Left ventricle myocardium inferior (tissue), 1 donor: ENCODE measurements at places on chromosomes 7 and 10.
A peak's percentile ranks its signal among the peaks of the same experiment; 100 is the strongest.

- no peak for DNase-seq
Observed at GRCh38 chr7:50211130-50212015, 93.1 kb upstream of the IKZF1 start.

DNA sequence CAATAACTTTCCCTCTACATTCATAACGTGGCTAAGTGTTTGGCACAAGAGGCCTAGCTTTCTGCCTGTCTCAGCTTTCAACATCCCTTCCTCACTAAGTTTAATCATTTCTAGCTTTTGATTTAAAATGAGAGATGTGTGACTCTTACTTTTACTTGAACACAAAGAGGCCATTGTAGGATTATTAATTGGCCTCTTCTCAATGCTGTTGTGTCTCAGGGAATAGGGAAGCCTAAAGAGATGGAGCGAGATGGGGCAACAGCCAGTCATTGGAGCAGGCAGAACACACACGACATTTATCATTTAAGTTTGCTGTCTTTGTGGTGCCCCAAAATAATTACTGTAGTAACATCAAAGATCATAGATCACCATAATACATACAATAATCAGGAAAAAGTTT lies 167.1 kb upstream of the TRIM24 start:
- DNase-seq, result no peak

DNA sequence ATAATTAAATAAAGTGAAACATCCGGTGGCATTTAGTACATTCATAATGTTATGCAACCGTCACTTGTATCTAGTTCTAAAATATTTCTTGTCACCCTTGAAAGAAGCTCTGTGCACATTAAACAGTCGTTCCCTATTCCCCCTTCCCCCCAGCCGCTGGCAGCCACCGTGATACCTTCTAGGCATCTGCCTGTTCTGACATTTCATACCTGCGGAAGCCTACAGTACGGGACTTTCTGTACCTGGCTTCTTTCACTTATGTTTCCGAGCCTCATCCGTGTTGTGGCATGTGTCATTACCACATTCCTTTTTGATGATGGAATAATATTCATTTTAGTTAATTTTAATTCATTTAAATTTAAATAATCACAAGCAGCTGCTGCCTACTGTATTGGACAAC lies 13.9 kb upstream of the SFRP5 start:
- no peak for DNase-seq

DNA sequence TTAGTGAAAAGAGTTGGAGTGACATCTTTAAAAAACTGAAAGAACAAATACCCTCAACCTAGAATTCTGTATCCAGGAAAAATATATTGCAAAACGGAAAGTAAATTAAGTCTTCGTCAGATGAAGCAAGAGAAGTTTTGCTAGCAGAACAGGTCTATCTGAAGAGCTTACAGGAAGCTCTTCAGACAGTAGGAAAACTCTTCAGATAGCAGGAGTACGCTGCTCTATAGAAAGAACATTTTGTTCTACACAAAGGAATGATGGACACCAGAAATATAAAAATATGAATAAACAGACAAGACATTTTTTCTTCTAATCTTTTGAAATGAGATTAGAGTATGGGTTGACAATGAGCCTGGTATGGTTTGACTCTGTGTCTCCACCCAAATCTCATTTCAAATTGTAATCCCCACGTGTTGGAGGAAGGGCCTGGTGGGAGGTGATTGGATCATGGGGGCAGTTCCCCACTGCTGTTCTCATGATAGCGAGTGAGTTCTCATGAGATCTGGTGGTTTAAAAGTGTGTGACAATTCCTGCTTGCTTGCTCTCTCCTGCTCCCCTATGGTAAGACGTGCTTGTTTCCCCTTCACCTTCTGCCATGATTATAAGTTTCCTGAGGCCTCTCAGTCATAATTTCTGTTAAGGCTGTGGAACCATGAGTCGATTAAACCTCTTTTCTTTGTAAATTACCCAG lies 567.3 kb downstream of the AUTS2 start:
- no peak for DNase-seq

- DNase-seq, result no peak
Observed at GRCh38 chr10:120688928-120689327, 162.2 kb upstream of the WDR11 start.

DNA sequence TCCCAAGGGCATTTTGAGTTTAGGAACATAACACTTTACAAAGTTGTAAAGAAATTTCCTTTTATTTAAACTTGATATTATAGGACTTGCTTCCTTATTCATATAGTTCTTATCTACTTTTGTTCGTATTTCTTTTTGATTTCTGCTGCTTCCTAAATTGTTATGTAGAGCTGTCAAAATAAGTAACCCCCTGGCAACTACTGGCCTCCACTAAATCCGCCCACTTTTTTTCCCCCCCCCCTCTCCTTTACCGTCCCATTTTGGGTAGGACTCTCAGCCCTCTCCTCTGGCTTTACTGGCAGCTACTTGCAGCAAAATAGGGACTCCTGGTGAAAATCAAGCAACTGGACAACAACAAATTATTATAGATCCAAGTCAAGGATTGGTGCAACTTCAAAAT lies 1.1 kb downstream of the SP4 start:
- no peak for DNase-seq

DNA sequence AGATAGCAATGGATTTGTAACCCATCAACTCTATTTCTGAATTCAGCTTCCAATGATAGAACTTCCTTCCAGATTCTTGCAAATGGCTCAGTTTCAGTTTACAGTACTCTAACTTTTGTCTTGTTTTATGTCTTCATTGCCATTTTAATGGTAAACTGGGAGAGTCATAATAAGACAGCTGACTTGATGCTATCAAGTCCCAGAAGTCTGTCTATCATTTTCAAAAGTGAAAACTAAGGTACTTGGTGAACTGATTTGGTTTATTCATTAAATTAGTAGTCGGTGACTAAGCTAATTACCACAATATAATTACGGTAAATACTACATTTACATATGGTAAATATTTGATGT lies 25.0 kb downstream of the RTKN2 start:
- DNase-seq, result no peak

DNA sequence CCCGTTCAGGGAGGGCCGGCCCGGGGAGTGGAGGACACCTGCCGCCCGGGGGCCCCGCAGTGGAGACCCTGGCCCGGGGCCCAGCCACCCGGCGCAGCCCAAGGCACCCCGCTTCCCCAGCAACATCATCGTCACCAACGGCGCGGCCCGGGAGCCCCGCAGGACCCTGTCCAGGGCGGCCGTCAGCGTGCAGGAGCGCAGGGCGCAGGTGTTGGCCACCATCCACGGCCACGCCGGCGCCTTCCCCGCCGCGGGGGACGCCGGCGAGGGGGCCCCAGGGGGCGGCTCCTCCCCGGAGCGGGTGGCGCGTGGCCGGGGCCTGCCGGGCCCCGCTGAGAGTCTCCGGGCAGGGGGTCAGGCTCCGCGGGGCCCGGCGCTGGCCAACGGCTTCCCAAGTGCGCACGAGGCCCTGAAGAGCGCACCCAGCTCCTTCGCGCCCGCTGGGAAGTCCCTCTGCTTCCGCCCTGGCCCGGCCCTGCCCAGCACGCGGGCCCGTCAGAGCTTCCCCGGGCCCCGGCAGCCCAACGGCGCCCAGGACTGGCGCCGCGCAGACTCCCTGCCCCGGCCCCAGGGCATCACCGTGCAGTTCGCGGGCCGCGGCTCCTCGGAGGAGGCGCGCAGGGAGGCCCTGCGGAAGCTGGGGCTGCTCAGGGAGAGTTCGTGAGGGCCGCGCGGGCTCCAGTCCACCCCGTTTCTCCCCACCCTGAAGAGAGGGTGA lies 46.7 kb downstream of the PROSER2 start:
- DNase-seq, result no peak

DNA sequence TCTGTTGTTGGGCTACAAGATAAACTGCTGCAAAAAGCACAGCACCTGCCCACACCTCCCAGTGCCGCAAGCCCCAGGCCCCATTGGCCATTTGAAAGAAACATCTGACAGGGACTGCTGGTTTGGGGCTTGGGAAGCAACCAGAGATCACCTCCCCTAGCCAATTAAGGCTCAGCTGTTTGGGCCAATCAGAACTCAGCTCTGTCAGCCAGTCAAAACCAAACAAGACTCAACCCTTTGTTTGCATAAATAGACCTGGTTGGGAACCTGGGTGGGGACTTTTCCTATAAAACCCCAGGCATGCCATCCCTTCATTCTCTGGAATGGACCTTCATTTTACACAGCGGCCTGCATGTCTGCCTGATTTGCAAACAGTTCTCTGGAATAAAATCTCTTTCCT lies 17.2 kb upstream of the NME8 start:
- DNase-seq, result no peak

DNA sequence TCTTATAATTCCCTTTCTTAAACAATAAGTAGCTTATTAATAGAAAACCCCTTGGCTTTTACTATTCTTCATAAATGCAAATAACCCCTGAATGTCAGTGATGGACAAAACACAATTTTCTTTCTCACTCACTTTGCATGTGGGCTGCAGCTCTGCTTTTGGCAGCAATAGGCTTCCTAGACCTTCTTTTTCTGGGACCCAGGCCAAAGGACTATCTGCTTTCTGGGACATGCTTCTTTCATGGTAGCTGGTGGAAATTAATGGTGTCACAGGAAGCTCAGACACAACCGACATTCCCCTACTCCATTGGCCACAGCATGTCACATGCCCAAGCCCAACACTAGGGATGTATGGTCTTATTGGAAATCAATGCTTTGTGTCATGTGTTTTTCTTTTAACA lies 134.3 kb upstream of the MDFIC start:
- no peak for DNase-seq

DNA sequence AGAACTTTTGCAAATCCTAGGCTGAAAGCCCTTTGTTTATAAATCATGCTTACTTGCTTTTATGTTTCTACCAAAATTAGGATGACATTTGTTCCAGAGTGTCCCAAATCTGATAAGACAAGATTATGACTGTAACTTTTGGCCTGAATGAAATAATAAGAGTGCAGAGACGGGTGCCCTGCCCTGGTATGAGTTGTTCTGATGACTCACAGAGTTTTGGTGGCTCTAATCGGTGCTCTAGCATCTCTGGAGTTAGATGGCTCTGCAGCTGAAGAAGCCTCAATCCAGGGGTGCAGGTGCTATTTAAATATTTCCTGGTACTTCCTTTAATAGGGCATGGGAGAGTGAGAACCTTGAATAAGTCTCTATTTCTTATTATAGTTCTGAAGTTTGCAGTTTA lies 102.2 kb upstream of the ELMO1 start:
- no peak for DNase-seq

DNA sequence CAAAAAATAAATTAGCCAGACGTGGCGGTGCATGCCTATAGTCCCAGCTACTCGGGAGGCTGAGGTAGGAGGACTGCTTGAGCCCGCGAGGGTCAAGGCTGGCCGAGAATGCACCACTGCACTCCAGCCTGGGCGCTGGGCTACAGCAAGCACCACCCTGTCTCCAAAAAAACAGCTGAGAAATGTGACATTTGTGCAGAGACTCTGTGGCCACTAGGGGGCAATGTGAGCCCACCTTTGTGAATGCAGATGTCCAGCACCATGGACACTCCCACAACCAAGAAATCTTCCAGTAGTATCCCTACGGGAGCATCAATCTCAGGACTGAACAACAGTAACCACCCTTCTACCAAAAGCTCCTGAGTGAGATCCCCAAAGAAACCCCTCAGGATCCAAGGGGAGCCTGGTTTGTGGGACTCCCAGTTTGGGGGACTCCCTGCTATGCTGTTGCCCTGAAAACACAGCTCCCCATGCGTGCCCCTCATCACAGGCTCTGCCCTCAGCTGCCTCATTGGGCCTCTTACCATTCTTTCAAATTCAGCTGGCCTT lies 6.2 kb upstream of the AHCYL2 start:
- DNase-seq, result peak; percentile 83

GRCh38 chr10:126628746-126629145 lies 41.7 kb downstream of the C10orf90 start:
- no peak for DNase-seq
